ENCODE measurements at places on chromosomes 3 and 15. TPM values are rescaled to one million over a fixed set of nuclear protein-coding genes. Genes with fewer than 3 reads are reported as not detected.

The GOLGA8M gene
- total RNA-seq, result 4.6 TPM

The PPARG gene
- total RNA-seq, result 8.8 TPM

The CFAP91 gene
- 18.3 TPM for total RNA-seq

The MAP6D1 gene
- total RNA-seq, result 29.2 TPM

The ACTC1 gene
- total RNA-seq, result 3.4 TPM

The FBXW12 gene
- 1.9 TPM for total RNA-seq

The HPS3 gene
- 16.5 TPM for total RNA-seq

The NOX5 gene
- 0.65 TPM for total RNA-seq

The STRA6 gene
- total RNA-seq, result 0.36 TPM

The GOLGA8J gene
- not detected for total RNA-seq

The ST6GAL1 gene
- 68.7 TPM for total RNA-seq

The GOLGA6D gene
- total RNA-seq, result not detected

DNA sequence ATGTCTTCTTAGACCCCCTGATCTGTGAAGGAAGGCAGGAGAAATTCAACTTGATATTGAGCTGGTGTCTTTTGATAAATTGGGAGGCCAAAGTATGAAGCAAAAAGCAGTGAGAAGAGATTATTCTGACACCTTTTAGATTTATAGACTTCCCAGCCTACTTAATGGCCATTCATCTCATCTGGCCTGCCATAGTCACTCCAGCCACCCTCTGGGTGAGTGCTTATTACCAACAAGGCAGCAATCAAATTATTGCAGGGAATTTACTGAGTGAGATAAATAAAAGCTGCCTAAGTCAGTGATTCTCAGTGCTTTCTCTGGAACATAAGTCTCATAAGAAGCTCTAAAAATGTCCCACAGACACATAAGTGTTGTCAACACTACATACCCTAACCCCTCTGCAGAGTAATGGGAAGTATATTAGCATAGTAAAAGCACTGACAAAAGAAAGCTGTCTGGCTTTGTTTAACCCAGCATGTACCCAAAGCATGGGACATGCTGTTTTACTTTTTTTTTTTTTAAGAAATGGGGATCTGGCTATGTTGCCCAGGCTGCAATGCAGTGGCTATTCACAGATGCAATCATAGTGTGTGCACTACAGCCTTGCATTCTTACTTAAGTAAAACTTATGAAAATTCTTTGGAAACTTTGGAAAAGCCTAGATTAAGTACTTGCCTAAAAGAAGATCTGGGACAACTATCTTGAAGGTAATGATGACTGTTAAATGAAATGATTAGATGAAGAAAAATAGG is 725.3 kb downstream of the TUSC7 start:
- no peak for DNase-seq

DNA sequence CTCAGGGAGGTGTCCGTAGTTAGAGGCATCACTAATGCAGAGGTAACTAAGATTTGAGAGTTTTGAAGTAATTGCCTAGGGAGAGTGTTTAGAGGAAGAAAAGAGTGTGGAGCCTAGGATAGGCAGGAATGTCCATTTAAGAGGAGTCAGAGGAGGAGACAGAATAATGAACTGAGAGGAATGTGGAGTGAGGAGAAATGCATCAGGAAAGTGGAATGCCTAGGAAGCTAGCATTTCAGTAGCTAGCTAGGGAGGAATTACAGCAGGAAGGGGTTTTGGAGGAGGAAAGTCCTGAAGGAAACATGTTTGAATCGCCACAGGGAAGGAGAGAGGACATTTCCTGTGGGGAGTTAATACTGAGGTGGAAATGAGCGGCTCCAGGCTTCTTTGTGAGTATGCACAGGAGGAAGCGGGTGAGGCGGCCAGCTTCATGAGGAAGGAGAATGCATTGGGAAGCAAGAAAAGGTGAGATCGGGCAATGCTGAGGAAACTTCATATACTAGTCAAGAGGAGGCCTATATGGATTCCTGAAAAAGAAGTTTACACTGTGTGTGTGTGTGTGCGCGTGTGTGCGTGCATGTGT is 154.3 kb downstream of the TMEM108 start:
- no peak for DNase-seq

DNA sequence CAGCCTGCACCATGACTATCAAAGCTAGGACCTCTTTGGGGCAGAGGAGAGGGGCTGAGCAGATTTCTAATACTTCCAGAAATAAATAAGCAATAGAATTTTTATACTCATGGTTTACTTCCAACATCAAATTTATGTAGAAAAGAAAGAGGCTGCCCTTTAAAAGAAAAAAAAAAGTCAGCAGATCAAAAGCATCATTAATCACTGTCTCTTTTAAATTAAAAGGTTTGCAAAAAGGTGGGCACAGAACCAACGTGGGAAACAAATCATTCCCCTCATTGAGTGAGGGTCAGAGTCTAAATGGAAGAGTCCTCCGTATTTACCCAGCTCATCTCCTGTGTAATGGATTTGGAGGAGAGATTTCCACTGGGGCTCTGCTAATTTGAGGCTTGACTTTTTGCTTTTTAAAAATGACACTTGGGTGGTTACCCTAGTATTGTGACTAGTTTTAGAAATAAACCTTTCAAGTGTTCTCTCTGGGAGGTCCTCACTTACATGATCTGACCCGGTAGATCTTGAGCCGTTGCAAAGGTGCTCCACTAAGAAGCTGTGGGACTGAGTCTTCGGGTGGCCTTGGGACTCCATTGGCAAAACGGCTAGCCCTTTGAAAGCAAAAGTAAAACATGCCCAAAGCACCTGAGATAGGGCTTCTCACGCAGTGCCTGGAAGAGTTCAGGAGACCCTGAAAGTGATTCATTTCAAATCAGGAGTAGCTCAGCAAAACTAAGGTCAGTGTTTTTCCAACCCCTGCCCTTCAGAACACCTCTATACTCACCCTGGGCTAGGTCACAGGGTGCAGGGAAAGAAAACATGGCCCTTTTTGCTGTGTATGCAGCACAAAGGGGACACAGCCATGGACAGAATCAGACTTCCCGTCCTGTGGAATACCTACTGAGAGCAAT is 320.9 kb downstream of the FOXP1 start:
- no peak for DNase-seq

- DNase-seq, result no peak
Measured at GRCh38 chr3:129277829-129278271, 820 bp upstream of the HMCES start.

- no peak for DNase-seq
Measured at GRCh38 chr3:145959457-145960088, 201.4 kb downstream of the PLOD2 start.

DNA sequence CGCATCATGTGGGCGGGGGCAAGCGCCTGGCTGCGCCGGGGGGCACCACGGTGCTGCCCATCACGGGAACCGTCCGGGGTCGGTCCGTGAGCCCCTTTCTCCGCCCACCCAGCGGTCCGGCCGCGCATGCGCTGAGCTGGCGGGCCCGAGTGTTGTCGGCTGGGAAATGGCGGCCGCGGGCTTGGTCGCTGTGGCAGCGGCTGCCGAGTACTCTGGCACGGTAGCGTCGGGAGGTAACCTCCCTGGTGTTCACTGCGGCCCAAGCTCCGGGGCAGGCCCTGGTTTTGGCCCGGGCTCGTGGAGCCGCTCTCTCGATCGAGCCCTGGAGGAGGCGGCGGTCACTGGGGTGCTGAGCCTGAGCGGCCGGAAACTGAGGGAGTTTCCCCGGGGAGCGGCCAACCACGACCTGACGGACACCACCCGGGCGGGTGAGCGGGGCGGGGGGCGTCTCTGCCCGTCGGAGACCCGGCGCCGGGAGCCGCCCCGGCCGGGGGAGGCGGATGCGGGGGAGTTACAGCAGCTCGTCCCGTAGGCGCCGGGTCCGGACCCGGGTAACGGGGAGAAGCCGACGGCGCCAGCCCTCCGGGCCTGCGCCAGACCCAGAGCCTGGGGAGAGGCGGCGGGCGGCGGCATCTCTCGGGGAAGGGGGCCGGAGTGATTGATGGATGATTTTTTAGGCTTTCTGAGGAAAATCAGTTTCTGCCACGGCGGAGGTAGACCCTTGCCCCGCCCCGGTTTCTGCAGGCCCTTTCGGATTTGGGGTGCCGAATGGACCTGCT is at the start of gene LRCH3:
Gene LRCH3, plus strand, starts transcription at position 142 of the 779 bp plus-strand sequence. Its CDS starts 25 bp downstream, at position 167.
- DNase-seq, result peak; percentile 60

- no peak for DNase-seq
Measured at GRCh38 chr15:90209591-90209990, 8.5 kb downstream of the SEMA4B start.

- no peak for DNase-seq
Measured at GRCh38 chr3:43692971-43693370, 2.2 kb downstream of the ABHD5 start.

DNA sequence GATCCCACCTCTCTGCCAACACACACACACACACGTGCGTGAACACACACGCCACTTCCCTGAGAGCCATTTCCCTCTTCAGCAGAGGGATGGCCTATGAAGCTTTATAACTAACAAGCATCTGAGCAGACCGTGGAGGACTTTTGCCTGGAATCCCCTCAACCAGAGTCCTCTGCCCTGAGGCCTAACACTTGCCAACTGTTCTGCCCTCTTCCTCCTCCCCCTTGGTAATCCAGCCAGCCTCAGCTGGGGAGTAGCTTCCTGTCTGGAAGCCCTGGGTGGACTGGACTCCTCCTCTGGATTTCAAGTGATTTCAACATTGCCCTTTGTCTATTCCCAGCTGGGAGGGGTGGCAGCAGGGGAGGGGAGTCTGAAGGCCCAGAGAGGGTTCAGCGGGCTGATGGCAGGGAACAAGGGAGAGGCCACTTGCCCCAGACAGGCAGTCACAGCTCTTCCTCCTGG is 68.4 kb upstream of the HACD2 start:
- DNase-seq, result peak; percentile 36

- DNase-seq, result no peak
Measured at GRCh38 chr15:36332301-36332700, 247.1 kb upstream of the CDIN1 start.

- DNase-seq, result no peak
Measured at GRCh38 chr15:67062369-67062985, 2.9 kb upstream of the SMAD3 start.

DNA sequence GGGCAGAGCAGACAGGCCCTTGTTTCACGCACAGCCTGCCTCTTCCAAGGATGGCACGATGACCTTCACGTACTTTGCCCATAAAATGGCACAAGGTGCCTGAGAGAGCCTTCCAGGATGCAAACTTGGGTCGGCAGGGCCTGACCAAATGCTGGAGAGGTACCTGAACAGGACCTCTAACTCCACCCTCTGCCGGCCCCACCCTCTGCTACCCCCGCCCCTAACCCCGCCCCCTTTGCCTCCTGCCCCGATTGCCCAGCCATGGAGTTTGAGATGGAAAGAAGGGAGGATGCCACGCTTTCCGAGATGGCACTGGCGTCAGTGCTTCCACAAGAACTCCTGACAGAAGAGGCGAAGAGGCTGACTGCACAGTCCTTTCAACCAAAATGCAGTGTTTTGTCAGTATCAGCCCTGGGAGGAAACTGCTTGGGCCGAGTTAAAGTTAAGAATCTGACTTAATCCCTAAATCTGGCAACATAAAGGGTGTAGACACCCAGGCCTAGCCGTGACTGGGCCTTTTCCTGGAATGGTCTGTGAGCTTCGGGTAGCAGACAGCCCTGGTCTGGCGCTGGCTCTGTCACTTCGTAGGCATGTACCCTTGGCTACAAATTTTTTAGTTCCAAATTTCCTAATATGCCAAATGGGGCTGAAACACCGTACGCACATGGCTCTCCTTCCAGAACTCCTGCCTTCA is 230.3 kb upstream of the RGMA start:
- no peak for DNase-seq

DNA sequence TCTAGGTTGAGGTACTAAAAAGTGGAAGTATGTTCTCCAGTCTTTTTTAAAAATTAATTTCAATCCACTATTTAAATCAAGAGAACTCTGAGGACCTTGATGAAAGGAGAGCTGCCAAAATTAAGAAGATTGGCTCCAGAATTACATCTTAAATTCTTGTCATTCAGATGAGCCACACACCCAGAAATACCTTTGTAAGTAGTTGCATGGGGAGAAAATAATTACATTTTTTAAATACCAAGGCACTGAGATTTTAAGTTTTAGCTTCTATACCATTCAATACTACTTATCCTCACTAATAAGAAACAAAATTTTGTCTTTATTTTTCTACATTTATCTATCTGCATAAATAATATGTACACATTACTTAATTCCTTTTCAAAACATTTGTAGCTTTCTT is 1132.8 kb downstream of the OTOL1 start:
- no peak for DNase-seq

- no peak for DNase-seq
Measured at GRCh38 chr3:141525814-141526213, 39.0 kb downstream of the RASA2 start.

DNA sequence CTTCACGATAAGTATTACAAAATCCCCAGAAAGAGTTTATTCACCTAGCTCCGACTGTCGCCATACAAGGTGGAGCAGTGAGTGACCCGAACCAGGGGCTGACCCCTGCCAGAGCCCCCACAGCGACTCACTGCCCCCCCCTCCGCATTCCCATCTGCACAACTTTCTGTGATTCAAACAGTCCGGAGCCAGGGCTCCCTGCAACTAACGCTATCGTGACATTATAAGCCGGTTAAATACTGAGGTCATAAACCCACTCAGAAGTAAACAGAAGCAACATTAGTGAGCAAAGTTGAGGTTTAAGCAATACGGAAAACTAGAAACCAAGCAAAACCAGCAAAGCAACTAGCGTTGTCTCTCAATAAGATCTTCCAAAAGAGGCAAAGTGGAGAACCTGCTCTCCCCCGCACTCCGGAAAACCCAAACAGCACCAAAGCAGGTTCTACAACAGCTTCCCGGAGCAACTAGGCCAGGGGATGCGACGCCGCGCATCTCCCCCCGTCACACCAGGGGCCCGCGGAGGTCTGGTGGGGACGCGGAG is 642 bp downstream of the SCAP start:
- no peak for DNase-seq

GRCh38 chr15:60787837-60788691 is 309.1 kb upstream of the ICE2 start:
- DNase-seq, result no peak

DNA sequence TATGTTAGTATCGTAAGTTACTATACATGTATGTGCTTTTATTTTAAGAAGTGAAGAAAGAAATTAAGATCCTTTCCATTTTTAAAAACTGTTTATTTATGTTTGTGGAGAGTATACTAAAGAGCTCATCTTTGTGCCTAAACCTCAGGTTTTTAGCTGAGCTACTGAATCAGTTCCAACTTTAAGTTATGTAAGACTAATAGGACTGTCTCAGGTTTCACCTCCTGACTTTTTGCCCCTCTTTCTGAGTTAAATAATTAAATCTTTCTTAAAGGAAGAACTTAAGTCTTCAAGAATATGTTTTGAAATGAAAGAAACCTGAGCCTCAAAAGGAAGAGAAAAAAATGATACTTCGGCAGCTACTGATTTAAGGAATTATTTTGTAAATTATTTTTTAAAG is 2.6 kb downstream of the SLMAP start:
- no peak for DNase-seq

- DNase-seq, result no peak
Measured at GRCh38 chr15:70099967-70100473, 2.3 kb upstream of the TLE3 start.

GRCh38 chr3:113002037-113002436 is 11.3 kb downstream of the GTPBP8 start:
- no peak for DNase-seq

GRCh38 chr3:38210141-38210757 is 44.9 kb downstream of the OXSR1 start:
- no peak for DNase-seq

Measured in dorsolateral prefrontal cortex (tissue), 122 donors.